Endothelial cell of umbilical vein (primary cell): ENCODE measurements at places on chromosomes 6 and 20.

DNA sequence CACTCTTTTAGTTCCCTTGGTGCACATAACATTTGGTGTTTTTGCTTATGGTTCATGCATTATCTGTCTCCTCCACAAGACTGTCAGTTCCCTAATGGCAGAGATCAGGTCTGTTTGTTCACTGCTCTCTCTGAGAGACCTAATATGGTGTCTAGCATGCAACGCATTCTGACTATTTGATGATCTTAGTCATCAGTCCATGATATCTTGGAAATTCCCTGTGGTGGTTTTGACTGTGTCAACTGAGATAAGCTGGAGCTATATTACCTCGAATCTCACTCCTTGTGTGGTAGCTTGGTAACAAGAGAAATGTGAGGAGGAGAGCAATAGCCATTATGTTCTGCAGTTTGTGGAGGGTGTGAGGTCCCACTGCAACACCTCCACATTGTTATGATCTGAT is 229.8 kb downstream of the FRK start:
- no peak for DNase-seq

DNA sequence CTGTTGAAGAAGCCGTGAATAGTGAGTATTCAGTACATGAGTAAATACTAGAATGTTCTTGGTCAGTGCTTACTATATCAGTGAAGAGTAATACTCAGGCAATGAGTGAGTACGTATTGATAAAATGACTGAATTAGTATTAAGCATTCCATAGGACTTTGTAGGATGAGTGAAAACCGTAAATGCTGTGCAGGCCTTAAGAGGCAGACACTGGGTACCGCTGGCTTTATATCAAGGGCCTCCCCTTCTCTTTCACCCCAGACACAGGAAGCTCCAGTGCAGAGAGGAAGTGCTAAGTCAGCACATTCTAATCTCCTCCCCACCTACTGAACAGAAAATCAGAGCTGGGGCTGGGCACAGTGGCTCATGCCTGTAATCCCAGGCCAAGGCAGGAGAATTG is 24.2 kb downstream of the POFUT1 start:
- peak; percentile 24 for DNase-seq

DNA sequence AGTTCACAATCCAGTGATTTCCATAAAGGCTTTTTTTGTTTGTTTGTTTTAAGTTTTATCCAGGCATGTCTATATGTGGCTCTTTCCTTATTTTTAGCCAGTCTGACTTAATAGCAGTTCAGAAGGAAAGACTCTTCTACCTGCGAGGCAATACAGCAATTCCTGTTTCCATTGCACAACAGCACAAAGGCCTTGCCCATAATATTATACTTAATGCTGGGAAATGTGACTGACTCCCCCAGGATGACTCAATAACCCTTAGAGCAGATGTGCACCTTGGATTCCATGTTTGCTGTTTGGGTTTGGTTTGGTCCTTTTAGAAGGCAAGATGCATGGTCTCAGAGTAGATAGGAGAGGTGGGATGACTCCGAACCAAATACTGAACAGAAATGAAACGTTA is 184.1 kb downstream of the MTFR2 start:
- peak; percentile 50 for DNase-seq

DNA sequence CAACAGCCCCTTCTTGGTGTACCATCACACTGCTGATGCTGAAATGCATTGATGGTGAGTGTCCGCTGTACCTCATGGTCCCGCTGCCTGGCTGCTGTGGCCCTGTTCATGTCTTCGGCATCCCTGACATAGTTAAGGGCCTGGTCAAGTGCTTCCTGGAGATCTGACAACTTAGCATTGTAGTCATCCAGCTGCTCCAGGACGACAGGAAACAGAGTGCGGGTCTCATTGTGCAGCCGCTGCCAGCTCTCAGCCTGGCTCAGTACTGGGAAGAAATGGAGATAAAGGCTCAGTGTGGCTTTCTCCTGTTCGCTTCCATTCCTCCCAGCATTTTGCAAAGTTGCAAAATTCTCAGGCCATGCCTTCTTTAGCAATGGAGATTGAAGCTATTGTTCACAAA is 81.8 kb downstream of the LAMA4 start:
- no peak for DNase-seq

- no peak for DNase-seq
These were observed 712 bp downstream of the ABHD16A start for GRCh38 chr6:31702405-31702818.

- DNase-seq = peak; percentile 57
These were observed 52.2 kb downstream of the ZMYND8 start for GRCh38 chr20:47304287-47304686.

DNA sequence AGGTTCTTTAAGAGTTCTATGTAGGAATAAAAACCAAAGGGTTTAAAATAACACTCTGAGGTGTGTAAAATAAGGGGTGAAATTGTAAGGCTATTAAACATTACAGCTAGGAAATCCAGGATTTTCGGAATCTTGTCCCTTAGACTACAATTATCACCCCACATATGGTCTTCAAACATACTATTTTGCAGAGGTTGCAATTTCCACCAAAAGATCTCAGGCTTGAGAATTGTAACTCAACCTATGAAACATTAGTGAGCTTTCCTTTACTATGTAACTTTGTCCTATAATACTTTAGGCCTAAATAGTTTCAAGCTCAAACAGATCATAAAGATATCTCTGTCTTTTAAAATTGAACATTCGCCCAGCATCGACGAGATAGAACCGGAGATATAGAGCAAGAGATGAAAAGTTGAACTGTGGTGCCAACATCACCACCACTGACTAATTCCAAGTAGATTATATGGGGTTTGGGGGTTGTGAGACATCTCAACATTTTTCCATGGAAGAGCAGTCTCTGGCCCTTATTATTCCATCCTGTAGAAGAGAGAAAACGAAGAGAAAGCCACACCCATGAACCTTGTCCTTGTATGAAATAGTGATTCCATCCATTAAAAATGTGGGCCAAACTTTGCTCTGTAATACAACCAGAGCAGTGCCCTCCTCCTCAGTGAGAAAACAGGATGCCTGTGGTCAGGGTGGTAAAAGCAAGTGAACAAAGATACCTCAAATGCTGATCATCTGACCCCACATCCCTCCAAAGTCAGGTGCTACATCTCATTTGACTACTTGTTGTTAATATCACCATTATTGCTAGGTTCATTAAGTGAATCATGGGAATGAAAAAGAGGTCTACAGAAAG is 284.5 kb upstream of the GJE1 start:
- DNase-seq = no peak

DNA sequence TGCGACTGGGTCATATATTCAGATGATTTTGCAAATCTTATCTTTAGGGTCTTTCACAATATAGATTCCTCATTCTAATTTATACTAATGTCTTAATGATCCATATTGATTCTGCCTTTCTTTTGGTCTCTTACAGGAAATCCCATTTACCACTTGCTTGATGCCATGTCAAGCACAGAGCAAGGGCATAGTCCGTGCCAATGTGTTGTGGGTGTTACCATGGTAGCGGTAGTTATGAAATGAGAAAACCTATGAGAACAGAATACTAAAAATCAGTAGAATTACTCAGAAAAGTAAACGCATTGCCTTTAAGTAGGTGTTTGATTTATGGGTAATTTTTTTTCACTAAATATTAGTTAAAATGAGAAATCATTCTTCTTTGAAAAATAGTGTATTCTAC is 153.9 kb upstream of the RAB32 start:
- no peak for DNase-seq

DNA sequence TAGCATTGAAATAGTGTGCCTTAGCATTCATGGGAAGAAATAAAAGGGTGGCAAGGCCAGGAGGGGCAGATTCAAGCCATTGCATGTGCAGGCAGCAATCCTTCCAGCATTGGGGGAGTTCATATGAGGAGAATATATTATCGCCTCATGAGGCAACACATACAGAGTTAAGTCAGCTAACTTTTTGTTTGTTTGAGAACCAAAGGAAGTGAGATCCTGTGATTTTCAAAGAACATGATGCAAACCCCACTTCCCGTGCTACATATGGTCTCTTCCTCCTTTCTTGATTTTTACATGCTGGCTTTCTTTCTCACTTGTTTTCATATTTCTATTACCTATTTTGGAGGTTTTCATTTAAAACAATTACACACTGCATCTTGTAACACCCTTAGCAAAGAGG is 579.7 kb upstream of the ARID1B start:
- DNase-seq = peak; percentile 25
